ENCODE measurements at places on chromosomes 2 and 18.
A peak's percentile ranks its signal among the peaks of the same experiment; 100 is the strongest.

DNA sequence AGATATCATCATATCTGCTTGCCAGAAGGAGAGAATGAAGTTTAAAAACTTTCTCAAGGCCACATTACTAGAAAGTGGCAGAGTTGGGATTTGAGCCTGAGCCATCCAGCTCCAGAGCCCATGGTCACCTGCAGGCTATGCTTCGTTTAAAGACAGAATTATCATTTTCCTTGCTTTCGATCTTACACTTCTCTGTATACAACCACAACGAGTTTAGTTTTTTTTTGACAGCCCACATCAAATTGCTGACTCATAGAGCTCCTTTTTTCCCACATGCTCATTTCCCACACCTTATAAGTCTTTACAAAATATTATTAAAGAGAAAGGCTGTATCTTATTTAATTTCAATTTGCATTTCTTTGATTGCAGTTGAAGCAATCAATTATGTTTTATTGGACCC lies 6.5 kb downstream of the PLEK start:
- DNase-seq: no peak

- peak; percentile 28 for DNase-seq
Observed at GRCh38 chr2:152036611-152037469, 62.0 kb downstream of the CACNB4 start.

DNA sequence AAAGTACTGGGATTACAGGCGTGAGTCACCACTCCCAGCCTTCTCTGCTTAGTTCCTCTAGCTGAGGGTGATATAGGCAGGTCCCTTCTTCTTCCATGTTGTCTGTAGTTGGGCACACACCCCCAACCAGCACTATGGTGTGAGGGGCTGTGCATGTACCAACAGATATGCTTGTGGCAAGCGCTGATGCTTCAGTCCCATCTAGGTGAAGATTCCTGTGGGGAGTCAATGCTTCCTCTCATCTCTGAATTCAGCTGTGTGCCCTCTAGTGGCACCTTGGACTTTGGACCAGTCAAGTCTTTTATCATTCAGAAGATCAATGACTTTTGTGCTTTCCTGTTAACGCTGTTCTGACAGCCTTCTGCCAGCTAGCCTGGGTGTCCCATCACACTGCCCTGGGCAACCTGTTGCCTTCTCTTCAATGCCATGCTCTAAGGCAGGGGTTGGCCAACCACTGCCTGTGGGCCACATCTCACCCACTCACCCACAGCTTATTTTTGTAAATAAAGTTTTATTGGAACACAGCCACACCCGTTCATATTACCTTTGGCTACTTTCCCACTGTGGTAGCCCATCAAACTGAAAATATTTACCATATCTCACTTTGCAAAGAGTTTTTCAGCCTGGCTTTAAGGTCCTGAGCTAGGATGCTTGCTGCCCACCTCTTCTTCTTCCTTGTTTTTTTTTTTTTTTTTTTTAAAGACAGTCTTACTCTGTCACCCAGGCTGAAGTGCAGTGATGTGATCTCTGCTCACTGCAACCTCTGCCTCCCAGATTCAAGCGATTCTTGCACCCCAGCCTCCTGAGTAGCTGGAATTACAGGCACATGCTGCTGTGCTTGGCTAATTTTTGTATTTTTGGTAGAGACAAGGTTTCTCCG lies 51.0 kb downstream of the NPAS2 start:
- no peak for DNase-seq

- DNase-seq: no peak
Observed at GRCh38 chr18:29164993-29165599, 988.2 kb upstream of the CDH2 start.

DNA sequence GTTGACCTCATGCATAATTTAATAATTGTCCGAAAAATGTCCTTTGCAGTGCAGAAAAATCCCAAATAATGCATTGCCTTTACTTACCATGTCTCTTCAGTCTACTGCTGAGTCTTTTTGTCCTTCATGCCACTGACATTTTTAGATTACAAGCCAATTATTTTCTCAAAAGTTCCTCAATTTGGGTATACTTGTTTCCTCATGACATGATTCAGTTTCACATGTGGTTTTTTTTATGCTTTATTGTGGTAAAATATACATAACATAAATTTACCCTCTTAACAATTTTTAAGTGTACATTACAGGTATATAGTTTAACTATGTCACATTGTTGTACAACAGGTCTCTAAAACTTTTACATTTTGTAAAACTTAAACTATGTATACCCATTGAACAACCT lies 81.0 kb downstream of the EPC2 start:
- DNase-seq: no peak

- DNase-seq: no peak
Observed at GRCh38 chr2:232523682-232524597, 2.0 kb upstream of the CHRND start.

DNA sequence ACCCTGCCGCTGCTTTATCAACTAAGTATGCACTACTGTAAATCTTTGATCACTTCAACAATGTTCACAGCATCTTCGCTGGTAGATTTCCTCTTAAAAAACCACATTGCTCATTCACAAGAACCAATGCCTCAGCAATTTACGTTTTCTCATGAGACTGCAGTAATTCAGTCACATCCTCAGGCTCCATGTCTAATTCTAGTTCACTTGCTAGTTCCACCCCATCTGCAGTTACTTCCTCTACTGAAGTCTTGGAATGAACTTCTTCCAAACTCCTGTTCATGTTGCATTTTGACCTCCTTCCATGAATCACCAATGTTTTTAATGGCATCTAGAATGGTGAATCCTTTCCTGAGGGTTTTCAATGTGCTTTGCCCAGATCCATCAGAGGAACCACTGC lies 35.8 kb downstream of the PRELID3A start:
- DNase-seq: no peak

GRCh38 chr2:195543902-195544894 lies 112.8 kb upstream of the SLC39A10 start:
- DNase-seq: no peak

DNA sequence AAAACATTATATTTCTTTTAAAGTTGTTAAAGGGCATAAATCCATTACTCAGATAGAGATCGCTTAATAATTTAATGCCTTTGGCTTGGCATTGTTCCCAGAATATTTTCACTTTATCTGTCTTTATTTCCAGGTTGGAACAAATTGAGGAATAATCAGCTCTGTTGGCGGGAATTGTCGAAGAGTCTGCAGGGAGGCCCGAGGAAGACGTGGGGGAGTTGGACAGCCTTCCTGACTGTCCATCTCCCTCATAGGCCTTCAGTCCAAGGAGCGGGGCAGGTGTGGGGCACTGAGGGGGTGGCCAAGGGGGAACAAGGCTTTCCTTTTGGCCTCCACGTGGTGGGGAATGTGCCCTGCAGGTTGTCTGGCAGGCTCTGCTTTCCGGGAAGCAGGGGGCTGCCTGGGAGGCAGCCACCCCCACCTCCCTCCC lies 179.6 kb downstream of the ZBTB7C start:
- no peak for DNase-seq

DNA sequence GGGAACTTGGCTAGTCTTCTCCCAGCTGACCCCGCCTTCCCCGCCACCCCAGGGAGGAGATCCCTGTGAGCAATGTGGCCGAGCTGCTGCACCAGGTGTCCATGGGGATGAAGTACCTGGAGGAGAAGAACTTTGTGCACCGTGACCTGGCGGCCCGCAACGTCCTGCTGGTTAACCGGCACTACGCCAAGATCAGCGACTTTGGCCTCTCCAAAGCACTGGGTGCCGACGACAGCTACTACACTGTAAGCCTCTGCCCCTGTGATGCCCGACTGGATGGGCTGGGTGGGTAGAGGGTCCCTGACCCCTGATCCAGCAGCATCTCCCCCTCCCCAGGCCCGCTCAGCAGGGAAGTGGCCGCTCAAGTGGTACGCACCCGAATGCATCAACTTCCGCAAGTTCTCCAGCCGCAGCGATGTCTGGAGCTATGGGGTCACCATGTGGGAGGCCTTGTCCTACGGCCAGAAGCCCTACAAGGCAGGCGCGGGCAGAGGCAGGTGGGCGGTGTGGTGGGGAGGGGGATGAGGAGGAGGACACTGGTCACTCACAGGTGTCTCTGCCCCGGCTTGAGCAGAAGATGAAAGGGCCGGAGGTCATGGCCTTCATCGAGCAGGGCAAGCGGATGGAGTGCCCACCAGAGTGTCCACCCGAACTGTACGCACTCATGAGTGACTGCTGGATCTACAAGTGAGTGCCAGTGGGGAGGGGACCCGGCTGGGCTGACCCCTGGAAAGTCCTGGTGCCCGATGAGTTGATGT lies 24.2 kb downstream of the ZAP70 start:
- DNase-seq: no peak

GRCh38 chr2:143489145-143489544 lies 359.9 kb downstream of the ARHGAP15 start:
- DNase-seq: no peak

DNA sequence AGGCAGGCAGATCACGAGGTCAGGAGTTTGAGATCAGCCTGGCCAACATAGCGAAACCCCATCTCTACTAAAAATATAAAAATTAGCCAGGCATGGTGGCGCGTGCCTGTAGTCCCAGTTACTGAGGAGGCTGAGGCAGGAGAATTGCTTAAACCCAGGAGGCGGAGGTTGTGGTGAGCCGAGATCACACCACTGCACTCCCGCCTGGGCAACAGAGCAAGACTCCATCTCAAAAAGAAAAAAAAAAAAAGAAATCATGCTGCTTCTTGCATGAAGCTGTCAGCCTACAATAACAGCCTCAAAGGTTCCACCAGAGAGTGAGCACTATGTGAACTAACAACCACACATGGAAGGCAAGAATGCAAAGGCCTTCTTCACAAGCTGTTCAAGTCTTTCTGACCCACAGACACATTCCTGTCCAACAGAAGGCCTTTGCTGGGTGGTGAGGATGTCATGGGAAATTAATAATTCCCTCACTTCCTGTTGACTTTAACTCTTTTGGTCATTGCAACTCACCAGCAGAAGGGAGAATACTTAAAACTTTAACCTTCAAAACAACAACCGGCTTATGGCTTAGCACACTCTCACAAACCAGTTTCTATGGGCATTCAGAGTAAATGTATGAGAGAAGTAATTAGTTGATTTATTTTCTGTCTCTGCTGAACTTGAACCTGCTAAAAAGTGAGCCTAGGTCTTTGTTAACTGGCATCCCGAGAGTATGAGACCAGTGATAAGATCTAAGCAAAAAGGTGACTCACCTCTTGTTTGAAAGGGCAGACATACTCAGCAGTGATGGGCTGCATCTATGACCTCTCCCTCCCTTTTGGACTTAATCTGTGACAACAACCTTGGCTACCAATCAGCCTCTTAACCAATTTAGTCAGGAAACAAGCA lies 11.8 kb downstream of the PLEKHM3 start:
- no peak for DNase-seq

- DNase-seq: no peak
Observed at GRCh38 chr2:28313220-28313784, 79.4 kb upstream of the FOSL2 start.

GRCh38 chr2:120778244-120778643 lies 42.6 kb downstream of the GLI2 start:
- DNase-seq: no peak

DNA sequence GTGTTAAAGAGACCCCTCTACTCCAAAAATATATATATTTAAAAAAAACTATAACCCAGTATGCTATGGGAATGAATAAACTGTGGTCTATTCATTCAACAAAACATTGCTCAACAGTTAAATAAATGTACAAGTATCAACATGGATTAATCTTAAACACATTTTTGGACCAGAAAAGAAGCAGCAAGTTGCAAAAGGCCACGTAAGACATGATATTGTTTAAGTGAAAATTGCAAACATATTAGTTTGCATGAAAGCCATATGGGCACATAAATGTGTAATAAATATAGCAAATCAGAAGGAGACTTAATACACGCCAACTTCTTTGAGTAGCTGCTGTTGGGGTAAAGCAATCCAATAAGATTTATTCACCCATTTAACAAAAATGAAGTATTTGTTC lies 321.5 kb downstream of the FBXO15 start:
- DNase-seq: no peak

- no peak for DNase-seq
Observed at GRCh38 chr2:206494061-206494460, 50.7 kb downstream of the ADAM23 start.

DNA sequence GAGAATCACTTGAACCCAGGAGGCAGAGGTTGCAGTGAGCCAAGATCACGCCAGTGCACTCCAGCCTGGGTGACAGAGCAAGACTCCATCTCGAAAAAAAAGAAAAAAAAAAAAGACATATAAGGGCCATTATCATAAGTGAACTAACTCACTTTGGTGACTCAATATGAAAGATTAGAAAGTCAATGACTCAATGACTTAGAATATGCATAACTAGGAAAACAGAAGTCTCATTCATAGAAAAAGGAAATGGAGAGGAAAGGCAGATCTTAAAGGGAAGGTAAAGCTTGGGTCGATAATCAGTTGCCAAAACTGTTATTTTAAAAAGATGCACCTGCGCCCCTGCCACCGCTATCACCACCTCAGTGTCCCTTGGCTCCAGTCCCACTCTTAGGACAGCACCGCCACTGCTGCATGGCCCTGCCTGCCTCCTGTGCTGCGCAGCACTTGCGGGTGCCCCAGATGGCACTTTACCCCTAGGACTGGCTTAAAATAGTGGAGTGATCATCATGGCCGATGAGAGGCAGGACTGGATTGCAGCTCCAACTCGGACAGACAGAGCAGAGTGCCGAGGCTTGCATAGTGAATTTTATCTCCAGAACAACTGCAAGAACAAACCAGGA lies 54.7 kb downstream of the INO80D start:
- no peak for DNase-seq

DNA sequence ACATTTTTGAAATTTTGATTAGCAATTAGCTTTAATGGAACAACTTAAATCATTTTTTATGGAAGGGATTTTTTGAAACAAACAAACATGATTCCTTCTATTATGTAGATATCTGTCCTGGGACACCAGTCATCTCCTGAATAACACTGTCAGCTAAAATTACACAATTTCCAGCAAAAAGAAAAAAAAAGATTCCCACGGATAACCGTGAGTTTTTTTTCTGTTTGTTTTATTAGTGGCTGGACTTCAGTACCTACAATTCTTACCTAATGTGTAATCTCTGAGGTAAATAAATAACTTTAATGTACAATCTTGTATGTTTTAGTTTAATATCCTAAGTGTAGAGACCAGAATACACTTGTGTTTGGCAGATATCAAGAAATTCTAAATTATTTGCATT lies 126.6 kb upstream of the KYNU start:
- DNase-seq: no peak

GRCh38 chr18:61618816-61619215 lies 274.0 kb downstream of the RNF152 start:
- DNase-seq: no peak

- DNase-seq: no peak
Observed at GRCh38 chr2:23009545-23010149, 375.3 kb upstream of the KLHL29 start.

DNA sequence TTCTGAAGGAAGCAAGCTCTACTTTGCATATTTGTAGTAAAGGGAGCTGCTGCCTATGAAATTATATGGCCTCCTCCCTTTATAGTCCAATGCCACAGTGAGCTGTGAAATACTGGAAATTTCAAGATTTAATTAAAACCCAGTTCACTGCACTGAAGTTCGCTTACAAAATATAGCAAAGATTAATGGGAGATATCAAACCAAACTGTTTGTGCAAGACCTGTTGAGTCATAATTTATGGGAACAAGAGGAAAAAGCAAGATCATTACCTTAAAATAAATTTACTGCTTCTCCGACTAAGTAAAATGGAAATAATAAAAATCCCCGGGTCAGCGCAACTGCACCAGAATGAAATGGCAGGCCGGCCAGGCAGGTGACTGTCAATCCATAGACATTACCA lies 215.5 kb upstream of the RAB6C start:
- DNase-seq: no peak
